Caki2 (cell line): ENCODE measurements at places on chromosomes 3 and 15. TPM values are rescaled to one million over a fixed set of nuclear protein-coding genes. Genes with fewer than 3 reads are reported as not detected.
A peak's percentile ranks its signal among the peaks of the same experiment; 100 is the strongest.

DNA sequence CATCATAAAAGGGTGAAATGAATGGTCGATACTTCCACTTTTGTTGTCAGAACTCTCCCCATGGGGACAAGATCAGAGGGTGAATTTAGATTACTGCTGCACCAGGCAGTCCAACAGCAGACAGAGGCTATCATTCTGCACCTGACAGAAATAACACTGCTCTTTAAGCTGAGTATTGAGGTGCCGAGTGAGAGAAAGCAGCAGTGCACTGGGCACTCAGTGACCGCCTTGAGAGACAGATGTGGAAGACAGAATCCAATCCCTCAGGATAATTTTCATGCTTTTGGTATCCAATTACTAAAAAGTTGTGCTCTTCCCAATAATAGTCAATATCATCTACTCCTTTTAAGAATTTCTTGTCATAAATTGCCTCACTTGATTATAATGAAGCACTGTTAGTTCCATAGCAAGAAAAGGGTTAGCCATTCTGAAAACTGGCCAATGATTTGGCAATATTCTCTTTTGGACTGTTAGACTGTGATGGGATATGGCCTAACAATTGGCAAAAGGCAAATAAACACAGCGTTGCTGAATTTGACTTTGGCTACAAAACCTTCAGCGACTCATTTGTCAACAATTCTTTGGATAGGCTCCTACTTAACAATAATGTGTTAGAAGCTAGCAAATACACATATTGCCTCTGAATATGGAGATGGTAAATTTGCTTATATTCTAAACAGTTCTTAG, 5.5 kb downstream of the FGF7 start:
- no peak for DNase-seq

DNA sequence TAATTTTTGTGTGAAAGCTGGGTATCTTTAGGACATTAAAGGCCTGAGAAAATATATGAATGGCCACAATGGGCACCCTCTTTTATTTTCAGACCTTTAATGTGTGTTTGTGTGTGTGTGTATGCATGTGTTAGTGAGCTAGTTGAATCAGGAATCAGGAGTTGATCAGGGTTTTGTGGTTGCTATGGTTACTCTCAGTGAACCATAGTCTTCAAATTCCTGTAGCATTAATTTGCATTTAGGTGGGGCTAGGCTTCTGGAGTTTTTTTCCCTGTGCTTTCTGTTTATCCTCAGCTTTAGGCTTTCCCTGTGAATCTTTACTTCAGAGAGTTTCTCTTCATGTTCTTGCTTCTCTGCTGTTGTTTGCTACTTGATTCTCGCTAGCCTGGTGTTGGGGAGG, 122.0 kb upstream of the ONECUT1 start:
- peak; percentile 26 for DNase-seq

GRCh38 chr3:43728476-43728875, 37.7 kb downstream of the ABHD5 start:
- DNase-seq, result no peak

- DNase-seq, result no peak
Measured at GRCh38 chr3:55165704-55166405, 238.0 kb upstream of the LRTM1 start.

DNA sequence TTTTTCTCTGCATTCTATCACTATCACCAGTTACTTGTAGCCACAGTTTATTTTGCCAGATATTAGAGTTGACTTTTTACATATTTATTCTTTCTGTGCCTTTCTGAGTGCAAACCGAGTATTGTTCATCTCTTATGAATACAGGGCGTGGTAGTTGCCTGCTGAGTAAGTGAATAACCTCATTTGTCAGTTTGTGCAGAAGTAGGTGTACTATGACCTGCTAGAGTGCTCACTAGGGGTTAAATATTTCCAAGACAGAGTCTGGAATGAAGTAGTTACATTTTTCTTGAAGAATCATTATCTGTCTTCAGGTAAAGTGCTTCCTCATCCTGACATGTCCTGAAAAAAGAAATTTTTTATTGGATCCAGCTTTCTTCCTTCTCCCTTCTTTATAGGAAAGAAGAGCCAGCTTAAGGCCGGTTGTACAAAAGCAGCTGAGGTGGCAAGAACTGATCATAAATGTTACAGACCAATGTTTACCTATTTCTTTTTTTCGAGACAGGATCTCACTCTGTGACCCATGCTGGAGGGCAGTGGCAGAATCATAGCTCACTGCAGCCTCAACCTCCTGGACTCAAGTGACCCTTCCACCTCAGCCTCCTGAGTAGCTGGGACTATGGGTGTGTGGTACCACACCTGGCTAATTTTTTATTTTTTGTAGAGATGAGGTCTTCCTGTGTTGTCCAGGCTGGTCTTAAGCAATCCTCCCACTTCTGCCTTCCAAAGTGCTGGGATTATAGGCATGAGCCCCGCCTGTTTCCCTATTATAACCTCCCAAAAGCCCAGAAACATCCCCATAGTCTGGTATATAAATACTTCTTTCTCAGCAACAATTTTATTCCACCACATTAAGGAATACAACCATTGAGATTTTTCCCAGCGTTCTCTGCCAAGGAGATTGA, 182.5 kb downstream of the TPRG1 start:
- peak; percentile 87 for DNase-seq

DNA sequence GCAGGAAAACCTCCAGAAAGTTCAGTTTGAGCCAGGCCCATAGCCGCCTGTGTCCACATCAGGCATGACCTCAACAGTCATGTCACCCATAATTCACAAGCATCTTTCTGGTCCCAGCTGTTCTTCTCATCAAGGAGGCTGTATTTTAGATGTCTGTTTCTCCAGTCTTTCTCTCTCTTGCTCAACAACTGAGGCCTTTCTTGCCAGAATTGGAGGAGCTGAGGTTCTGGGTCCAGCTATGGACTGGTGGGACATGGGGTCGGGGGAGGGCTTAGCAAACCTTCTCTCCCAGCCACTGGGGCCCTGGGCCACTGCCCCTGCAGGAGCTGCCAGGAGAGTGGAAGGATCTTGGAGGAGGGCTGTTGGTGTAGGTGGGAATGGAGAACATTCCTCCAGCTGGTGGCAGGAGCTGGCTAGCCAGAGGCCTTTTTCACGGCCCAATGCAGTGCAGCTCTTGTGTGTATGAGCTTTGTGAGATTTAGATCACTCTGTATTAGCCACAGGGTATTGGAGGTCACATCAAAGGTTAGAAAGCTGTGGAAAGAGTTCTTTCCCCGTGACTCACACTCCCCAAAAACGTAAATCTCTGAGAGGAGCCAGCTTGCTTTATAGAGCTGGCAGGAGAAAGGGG, 23.5 kb downstream of the MAGEF1 start:
- DNase-seq, result no peak

- DNase-seq, result no peak
Measured at GRCh38 chr3:10547841-10548783, 42.7 kb upstream of the ATP2B2 start.

DNA sequence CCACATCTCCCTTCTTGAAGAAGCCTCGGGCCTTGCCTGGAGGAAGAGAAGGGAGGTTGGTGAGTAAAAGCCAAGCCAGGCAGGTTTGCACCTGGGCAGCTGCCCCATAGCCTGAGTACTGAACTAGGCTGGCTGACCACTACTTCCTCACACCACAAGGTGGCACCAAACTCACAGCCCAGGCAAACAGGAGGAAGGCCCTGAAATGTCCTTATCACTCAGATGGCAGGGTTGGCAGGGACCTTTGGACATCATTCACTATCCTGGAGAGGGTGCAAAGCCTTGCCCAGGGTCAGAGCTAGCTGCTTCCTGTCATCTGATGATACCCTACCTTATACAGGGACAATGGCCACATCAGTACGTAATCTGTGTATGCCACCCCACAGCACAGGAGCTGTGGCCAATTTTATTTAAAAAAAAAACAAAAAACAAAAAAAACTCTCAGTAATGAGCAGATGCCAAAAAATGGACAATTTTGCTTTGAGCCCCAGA, 2.2 kb upstream of the GRAMD2A start:
- DNase-seq, result peak; percentile 76

DNA sequence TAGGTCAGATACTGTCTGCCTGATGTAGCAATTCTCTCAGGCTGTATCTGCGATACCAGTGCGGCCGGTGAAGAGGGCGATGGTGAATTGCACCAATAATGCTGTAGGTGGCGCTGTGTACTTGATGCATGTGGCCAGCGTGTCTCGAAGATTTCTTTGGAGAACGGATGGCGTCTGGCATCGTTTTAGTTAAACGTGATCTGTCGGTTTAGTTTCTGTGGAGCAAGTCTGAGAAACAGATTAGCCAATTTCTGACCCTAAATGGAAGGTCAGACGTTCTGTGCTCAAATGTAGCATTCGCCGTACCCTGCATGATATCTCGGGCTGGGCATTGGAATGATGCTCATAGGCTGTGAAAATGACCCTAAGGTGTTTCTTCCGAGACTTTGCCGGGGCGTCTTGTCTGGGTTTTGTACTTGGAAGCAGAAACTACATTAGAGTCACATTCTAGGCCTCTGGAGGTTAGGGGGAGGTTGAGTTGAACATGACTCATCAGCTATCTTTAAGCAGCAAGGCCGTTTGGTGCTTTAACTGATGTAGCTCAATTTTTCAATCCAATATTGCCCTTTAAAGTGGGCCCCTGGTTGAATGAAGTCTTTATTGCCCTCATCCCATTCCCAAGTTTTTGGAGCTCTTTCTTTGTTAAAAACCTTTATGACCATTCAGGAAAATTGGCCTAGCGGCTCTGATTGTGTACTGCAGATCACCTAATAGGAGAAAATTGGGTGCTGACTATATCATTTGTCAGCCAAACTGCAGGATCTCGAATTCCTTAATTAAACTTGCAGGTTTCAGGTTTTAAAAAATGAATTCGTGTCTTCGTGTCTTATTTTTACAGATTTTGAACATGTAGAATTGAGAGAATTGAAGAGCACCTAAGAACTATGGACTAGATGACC, 80.0 kb downstream of the SQOR start:
- DNase-seq, result peak; percentile 20

DNA sequence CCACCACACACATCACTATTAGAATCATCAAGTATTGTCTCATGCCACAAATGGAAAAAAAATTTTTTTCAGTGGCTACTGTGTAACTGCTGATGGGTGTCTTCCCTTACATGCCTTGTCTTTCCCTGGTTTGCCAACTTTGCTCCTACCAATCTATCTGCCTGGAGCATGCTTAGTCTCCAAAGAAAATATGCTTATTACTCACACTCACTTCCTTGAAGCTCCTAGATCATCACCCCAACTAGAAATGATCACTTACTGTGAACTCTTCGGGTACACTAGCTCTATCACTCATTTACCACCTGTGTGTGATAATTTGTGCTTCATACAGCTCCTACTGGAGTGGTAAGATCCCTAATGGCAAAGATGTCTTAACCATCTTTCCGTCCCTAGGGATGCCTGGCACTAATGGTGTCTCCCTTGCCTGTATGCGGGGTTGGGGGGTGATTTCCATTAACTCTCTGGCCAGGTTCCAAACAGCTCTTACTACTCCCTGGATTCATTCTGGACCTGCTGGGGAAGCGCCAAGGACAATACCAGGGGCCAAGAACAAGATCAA, 799 bp downstream of the VPS33B start:
- peak; percentile 30 for DNase-seq

DNA sequence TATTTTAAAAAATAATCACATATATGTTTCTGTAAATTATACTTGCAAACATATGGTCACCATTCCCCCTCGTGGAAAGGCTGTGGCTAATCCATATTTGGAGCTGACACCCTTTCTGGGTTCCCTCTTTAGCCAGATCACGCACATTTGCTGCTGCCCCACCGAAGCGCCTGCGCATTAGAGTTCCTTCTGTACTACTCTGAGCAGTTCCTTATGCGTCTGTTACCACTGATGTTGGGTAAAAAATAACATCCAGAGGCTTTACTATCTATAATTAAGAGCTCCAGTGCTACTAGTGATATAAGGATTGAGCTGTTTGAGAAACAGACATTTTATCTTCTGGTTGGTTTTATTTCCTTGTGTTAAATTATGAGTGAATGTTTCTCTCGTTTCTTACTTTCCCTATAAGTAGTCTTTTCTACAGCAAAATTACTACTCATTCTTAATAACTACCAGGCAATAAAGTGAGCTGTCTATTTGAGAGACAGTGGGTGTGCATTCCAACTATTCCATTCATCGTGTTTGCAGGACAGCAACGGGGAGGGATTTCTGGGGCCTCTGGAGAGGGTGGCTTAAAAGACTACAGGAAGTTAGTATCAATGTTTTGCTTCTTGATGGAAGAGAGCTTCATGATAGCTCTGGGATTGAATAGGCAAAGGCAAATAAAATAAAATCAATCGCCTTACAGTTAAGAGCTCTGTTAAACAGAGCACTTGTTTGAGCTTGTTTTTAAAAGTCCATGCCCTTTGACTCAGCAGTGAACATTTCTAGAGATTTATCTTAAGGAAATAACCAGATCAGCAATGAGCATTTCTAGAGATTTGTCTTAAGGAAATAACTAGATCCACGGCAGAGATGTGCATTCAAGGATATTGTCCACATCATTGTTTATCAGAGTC, 245.2 kb downstream of the CD47 start:
- no peak for DNase-seq

- DNase-seq, result no peak
Measured at GRCh38 chr3:128922804-128923459, 43.5 kb downstream of the ACAD9 start.

- no peak for DNase-seq
Measured at GRCh38 chr3:197974016-197974415, 14.0 kb downstream of the LMLN start.

- no peak for DNase-seq
Measured at GRCh38 chr3:71397046-71397445, 186.5 kb downstream of the FOXP1 start.

GRCh38 chr15:63029676-63030075, 12.9 kb upstream of the TPM1 start:
- no peak for DNase-seq

DNA sequence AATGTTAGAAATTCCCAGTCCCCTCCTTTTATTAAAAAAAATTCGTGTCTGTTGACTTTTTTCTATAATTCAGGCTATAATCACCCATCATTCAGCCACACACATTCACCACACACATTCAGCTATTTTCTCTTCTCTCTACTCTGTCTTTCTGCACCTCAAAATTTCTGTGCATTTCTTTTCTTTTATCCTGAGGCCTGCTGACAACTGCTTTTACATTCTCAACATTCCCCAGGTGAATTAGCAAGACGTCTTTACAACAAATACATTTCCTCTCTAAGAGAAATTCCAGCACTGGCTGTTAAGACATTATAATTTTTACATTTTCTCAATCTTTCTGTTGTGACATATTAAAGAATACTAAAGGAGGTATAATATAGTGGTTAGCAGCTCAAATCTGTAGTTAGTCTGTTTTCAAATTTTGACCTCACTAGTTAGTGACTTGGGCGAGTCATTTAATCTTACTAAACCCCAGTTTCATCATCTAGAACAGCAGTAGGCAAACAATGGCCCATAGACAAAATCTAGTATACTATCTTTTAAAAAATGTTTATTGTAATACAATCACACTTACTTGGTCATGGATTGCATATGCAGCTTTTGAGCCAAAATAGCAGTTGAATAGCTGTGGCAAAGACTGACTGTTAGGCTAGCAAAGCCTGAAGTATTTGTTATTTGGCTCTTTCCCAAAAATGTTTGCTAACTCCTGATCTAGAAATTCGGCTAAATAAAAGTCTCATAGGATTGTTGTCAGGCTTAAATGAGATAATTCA, 350.7 kb downstream of the NSUN3 start:
- no peak for DNase-seq

SLC22A14 gene
- total RNA-seq, result not detected in 2 replicates

PTX3 gene
- total RNA-seq, result 12.3 and 16.9 TPM in 2 replicates

SPESP1 gene
- not detected in 2 replicates for total RNA-seq

ETV5 gene
- 38.3 and 49.8 TPM in 2 replicates for total RNA-seq

ATP13A5 gene
- not detected in 2 replicates for total RNA-seq
